ENCODE measurements at places on chromosomes 11 and 22.

- DNase-seq, result no peak
These were observed 8.3 kb upstream of the INSC start for GRCh38 chr11:15106201-15106965.

DNA sequence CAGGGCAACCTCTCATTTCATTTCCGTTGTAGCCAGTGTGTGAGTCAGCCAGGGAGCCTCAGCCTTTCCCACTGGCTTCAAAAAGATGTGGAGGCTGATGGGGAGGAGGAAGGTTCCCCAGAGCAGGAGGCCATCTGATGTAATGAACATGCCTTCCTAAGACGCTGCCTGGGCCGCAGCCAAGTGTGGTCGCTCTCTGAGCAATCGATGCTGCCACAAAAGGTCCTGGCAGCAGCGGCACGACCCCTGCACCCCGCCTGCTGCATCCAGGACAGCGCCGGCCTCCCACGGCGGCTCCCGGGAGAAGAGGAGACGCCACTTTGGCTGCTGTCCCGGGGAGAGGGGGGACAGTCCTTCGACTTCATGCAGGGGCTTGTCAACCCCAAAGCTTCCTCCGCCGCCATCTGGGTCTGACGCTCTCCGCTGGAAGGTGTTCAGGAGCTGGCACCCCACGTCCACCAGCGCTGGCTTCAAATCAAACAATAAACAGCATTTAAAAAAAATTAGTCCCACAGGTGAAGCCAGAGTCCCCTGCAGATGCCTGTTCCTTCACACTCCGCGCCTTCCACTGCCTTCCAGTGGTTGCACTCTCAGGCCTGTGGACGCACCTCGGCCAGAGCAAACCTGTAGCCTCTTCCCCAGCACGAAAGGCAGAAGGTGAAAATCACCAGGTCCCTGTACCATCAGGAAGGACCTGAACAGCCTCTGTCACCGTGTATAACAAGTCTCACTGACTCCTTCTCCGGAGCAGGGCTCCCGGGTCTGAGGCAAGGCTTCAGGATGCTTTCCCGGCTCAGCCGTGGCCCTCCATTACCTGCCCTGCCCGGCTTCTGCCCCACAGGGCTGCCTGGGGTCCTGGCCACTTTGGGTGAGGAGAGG, 930.7 kb downstream of the BRD1 start:
- no peak for DNase-seq

DNA sequence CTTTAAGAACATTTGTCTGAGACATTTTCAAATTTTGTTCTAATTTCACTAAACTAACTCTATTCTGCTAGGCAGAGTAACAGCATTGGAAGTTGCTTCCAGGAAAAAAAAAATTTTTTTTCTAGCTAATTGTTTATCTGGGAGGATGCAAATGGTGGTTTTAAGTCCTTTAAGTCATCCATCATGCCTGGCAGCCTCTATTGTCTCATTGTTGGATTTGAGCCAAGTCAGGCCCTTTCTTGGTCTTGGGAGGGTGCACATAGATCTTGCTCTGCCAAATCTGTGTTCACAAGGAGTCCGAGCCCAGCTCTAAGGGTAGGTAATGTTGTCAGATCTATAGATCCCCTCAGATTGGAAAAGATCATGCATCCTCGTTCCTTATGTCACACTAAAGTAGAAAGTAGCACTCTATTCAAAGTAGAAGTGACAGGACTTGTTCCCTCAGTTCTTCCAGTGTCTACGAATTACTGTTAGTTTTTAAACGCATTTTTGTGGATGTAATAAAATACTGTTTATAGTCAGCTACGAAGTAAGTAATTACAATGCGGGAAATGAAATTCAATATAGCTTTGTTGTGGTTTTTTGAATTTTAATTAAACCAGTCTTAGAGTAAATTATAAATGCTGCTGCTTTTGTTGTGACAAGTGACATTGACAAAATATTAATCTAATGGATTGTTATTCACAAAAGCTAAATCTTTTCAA, 166.0 kb upstream of the RASSF10 start:
- DNase-seq, result no peak

DNA sequence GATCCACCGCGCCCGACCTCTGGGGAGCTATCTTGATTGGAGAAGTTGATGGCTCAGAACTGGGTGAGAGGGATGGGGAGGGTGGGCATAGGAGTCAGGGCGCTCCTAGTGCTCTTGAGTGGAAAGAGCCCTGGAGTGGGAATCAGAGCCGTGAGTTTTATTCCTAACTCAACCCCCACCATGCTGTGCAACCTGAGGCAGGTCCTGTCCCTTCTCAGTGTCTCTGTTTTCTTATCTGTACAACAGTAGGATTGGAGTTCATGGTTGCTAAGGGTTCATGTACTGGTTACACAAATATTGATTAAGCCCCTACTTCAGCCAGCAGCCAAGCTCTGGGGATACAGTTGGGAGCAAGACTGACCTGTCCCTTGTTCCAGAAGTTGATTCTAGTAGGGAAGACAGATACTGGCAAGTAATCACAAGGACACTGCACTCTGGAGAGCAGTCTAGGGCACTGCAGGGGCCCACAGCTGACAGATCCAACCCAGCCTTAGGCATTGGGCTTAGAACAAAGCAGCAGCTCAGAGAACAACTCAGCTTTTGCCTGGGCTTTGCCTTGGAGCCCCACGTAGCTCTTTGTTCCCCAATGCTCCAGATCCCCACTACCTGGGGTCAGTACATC, 12.4 kb upstream of the DAGLA start:
- DNase-seq, result no peak

- no peak for DNase-seq
These were observed 110.2 kb upstream of the MTNR1B start for GRCh38 chr11:92859156-92859690.

GRCh38 chr11:106983261-106983660, 35.0 kb downstream of the GUCY1A2 start:
- DNase-seq, result no peak

DNA sequence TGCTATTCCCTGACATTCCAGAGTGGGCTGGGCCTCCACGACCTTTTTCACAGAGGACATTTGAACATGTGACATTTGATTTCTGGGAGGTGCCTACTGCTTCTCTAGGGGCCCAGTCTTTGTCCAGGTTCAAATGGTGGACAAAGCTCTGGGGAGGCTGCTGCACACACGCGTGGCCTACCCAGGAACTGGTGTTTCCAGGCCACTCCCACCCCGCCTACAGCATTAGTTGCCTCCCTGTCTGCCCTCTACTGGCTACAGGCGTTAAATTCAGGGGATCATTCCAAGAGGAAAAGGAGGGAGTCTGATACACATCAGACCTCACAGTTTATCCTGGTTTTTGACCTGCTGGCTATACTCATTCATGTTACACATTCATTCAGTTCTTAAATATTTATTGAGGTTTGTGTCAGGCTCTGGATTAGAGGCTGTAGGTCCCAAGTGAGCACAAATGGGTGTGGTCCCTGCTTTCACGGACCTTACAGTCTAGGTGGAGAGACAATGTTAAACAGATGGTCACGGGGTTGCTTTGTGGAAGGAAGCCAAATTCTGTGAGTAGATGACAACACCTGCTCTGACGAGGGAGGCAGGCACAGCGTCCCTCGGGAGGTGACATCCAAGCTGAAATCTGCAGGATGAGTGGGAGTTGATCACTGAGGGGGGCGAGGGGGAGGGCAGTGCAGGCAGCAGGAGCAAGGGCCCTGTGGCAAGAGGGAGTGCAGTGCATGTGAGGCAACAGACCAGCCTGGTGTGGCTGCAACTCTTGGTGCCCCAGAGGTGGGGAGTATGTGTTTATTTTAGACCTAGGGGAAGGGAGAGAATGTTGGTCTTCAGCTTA, 11.8 kb downstream of the TUB start:
- DNase-seq, result peak; percentile 56

GRCh38 chr11:103091064-103091800, 728 bp downstream of the DCUN1D5 start:
- peak; percentile 14 for DNase-seq

Data from GM12892 (cell line).